ENCODE measurements at places on chromosomes 3 and 15.

- DNase-seq, result no peak
These were observed 33.6 kb downstream of the VPS13C start for GRCh38 chr15:62026487-62027262.

DNA sequence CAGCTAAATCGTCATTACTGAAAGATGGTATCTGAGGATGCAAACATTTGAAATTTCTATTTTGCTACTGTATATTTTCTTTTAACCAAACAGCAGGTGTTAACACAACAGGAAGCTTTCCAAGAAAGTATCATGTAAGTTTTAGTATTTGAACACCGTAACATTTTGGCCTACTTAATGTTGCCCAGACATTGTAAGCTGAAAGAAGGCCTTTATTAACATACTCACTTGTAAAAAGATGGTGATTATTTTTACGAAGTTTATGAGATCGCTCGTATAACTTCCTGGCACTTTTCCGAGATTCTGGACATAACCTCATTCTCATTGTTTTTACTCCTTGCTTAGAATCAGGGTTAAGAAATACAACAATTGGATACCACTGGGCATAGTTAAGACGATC lies 95.7 kb downstream of the TJP1 start:
- DNase-seq, result no peak

- peak; percentile 50 for DNase-seq
These were observed at the start of gene RTP4 for GRCh38 chr3:187368251-187369088. TSS of gene RTP4 (plus strand) at chr3:187368385. CDS start at chr3:187368442, 57 bp downstream.

DNA sequence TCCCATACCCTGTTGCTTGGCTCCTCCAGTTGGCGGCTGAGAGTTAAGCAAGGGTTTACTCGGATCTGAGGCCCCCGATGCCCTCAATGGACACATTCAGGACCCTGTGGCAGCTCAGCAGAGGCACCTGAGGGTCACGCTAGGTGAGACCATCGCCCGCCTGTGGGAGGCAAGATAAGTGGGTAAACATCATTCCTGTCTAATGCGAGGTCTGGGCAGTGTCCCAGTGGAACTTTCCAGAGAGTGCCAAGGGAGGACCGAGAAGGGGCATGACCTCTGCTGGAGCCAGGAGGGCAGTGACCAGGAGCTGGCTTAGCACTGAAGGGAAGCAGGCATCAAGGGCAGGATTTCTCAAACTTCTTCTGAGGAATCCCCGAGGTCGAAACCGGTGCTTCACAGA lies 65.4 kb upstream of the SEC61A1 start:
- no peak for DNase-seq

DNA sequence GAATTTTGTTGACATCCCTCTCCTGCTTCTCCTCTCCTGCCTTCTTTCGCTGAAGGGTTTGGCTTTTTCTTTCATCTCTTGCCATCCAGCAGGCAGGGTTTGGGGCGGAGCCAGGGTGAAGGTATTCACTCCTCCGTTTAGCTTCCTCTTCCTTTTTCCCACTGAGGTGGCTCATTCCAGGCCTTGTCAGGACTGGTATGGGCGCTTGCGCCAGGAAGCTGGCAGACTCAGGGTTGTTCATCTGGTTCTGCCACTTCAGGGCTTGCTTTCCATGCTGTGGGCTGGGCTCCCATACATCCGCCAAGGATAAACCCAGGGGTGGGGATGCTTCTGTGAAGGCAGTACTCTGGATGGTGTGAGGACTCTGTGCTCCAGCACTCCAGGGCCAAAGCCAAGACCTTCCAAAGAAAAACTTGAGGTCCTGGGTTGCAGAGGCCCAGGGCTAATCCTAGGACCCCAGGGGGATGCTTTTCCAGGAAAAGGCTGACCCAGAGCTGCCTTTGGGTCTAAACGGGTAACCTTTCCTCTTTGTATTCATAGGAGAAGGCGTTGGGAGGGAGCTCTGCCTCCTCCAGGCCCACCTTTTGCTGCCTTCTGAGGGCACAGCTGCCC lies 7.7 kb upstream of the AMOTL2 start:
- no peak for DNase-seq

DNA sequence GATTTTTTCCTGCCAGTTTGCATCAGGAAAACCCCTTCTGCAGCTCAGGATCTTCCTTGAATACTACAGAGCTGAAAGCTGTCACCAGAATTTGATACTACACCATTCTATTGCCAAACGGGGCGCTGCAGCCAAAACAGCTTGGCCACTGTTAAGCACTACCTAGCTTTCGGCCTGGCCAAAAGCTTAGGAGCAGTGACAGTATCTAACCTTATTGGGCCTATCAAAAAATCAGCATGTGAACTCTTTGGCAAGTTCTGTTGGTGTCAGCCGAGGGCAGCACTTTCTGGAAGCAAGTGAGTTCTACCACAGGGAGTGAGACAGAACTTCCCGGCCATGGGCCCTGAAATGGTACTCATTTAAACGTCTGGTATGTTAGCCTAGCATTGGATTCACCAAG lies 16.1 kb upstream of the GYG1 start:
- no peak for DNase-seq

DNA sequence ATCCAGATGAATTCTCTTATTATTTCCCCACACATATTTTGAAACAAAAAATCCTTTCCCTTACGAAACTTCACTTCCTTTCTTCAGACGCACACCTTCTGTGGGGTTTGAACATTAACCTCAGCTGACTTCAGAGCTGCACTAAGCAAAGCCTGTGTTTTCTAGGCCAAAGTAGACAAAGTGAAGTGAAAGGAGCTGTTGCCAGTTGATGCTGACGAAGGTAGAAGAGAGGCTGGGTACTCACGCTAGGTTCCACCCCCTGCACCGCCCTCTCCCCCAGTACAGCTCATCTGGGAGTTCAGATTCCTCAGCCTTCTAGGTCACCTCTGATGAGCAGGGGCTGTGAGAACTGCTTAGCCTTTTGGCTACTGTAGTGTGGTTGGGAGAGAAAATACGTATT lies 24.1 kb downstream of the DUT start:
- DNase-seq, result no peak

DNA sequence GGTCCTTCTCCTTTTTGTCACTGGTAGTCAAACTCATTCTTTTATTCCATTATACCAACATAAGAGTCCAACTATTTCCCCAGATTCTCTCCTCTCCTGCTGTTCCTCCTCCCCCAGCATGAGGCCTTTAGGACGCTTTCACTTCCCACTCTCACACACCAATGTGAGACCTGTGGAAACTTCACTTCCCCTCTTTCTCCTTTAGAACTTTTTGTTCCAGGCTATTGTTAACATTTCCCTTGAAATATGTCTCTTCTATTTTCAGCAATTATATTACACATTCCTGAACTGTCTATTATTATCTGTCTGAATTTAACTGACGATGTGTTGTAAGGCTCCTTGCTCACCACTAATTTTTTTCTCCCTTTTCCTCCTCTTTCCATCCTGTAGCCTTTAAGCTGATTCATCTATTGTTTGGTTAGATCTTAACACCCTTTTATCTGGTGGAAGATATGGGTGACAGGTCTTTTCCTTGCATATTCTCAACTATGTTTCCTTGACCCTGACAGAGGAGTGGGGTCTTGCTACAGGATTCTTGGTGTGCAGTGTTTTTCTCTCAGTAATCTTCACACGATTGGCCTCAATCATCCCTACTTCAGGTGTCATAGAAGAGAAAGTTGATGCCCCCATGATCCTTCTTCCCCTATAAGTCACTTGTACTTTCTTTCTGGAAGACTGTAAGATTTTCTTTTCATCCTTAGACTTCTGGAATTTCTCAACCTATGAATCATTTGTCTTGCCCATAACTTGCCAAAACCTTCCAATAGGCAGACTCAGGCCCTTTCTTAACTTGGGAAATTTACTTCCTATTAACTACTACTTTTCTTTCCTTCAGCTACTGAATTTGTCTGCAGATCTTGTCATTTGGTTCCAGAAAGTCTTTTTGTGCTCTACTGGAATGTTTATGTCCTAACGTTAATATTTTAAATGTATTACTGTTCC lies 5.9 kb downstream of the CYP19A1 start:
- no peak for DNase-seq

DNA sequence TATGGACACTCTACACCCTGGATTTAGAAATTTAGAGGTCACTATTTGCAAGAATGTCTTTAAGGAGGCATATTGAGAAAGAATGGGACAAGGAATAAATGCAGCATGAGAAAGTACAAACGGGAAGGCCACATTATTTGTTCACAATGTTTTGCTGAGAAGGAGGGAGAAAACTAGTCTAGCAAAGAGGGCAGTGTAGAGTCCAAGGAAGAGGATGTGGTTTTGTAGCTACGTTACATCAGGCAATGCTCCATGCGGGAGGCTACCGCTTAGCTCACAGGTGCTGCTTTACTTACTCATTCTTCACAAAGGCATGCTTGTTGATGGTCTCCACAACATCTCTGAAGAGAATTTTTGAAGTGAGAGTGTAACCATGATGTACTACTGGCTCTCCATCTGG lies 191.1 kb downstream of the PLCH1 start:
- no peak for DNase-seq

DNA sequence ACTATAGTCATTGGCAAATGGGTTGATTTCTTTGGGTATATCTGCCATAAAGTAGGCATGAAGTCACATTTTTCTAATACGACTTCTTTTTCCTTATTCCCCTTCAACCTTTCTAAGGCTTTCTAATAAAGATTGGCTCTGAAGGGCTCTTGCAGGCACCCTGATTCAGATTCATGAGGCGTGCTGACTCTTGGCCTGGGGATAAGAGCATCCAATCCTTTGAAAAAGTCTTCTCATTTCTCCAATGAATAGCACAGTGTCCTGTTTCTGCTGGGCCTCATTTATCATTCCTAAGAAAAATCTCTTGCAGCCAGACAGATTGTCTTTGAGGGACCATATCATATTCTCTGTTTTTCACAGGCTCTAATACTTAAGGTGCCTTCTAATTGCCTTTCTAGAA lies 32.3 kb upstream of the BNIP2 start:
- no peak for DNase-seq

GRCh38 chr15:64340355-64340754 lies 15.6 kb downstream of the CSNK1G1 start:
- no peak for DNase-seq

- no peak for DNase-seq
These were observed 423 bp upstream of the HACD3 start for GRCh38 chr15:65529762-65530317.

GRCh38 chr15:76341366-76342057 lies 4.9 kb downstream of the ISL2 start:
- peak; percentile 34 for DNase-seq

All from stimulated activated CD8-positive, alpha-beta memory T cell treated with anti-CD3 and anti-CD28 coated beads, Interleukin-4, amount 100 ng/mL, for 48 hours (primary cell).